ENCODE measurements at places on chromosomes 12 and 14.

GRCh38 chr14:67387195-67387594, 24.8 kb downstream of the PLEK2 start:
- DNase-seq = no peak

DNA sequence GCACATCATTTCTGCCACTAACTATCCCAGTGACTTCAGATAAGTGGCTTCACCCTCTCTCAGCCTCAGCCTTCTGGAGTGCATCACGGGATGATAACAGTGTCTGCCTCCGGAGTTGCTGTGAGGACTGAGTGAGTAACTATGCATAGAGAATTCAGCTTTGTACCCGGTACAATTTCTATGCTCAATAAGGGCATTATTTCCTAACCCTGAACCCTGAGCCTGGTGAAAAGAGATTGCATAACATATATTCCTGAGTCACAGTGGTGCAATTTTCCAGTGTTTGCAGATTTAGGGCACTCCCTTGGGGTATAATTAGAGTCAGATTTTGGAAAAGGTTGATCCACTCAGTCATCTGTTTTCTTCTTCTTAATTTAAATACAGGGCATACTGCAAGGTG, 181.1 kb downstream of the PTPN11 start:
- DNase-seq = no peak

- no peak for DNase-seq
Measured at GRCh38 chr12:49967777-49968250, 4.9 kb upstream of the AQP6 start.

DNA sequence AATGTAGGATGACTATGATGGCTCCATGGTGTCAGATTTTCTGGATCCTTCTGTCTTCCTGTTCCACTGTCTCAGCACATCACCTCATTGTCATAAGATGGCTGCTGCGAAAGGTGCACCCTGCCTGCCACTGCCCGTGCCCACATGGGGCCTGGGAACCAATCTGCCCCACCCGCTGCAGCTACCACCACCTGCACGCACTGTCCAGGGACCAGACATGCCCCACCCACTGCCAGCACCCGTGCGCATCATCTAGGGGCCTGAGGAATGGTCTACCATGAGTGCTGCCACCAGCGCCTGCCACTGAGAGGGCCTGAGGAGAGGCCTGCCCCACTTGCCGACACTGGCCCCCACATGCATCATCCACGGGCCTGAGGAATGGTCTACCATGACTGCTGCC, 23.8 kb downstream of the CYP46A1 start:
- DNase-seq = no peak
